ENCODE measurements at places on chromosomes 2 and 18.

- no peak for DNase-seq
These were observed 14.8 kb downstream of the STRN start for GRCh38 chr2:36951574-36951973.

- DNase-seq = no peak
These were observed 766.9 kb upstream of the ZEB2 start for GRCh38 chr2:145286716-145287275.

GRCh38 chr2:104562537-104562936 lies 291.4 kb upstream of the POU3F3 start:
- no peak for DNase-seq

DNA sequence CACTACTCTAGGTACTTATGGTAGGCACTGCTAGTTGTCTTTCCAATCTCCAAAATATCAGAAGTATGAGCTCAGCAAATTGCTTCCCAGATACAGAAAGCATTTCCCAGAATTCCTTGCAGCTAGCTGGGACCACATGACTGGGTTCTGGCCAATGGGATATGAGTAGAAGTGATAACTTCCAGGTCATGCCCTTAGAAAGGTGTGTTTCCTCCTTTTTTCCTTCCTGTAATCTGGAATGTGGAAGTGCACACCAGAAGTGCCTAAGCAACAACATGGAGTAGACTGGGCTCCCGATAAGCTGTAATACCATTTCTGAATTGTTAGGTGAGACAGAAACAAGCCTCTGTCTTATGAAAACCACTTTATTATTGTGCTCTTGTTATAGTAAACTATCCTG lies 279.8 kb downstream of the ZNF385B start:
- DNase-seq = no peak

DNA sequence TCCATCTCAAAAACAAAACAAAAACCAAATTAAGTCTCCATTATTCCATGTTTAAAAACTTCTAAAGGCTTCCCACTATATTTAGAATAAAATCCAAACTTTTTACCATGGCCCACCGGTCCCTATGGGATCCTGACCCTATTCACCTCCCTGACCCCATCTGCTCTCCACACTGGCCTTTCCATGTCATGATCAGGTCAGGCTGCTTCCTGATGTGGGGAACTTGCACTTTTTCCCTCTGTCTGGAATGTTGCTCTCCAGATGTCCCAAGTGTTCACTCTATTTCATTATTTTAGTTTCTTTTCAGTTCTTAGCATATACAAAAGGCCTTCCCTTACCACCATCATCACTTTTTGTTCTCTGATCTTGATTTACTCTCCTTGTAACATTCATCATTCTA lies 7.5 kb upstream of the MTA3 start:
- no peak for DNase-seq

GRCh38 chr2:85692039-85692645 lies 2.0 kb upstream of the GNLY start:
- DNase-seq = no peak

GRCh38 chr18:49174478-49174877 lies 223.7 kb upstream of the SMAD7 start:
- no peak for DNase-seq

- DNase-seq = no peak
These were observed 147.5 kb upstream of the TTC39C start for GRCh38 chr18:23867006-23867405.

GRCh38 chr2:164456619-164457018 lies 164.7 kb downstream of the GRB14 start:
- no peak for DNase-seq

- no peak for DNase-seq
These were observed 7.9 kb downstream of the REV1 start for GRCh38 chr2:99481941-99482340.

DNA sequence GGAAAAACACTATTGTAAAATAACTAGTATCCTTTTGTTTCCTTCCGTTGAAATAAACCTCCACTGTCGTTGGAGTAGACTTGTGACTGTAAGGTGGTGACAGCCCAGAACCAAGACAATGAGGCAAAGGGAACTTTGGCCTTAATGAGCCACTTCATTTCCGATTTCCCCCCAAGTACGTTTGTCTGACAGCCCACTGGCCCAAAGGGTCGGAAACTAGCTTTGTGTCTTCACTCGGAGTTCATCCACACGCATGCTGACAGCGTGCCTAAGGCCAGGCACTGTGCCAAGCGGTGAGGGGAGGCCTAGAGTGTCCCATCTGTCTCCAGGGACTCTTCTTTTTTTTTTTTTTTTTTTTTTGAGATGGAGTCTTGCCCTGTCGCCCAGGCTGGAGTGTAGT lies 21.0 kb downstream of the HJURP start:
- DNase-seq = no peak

- DNase-seq = no peak
These were observed 293.7 kb upstream of the RND3 start for GRCh38 chr2:150781142-150781541.

GRCh38 chr2:85523062-85523902 lies 15.7 kb upstream of the MAT2A start:
- no peak for DNase-seq

- no peak for DNase-seq
These were observed 10.0 kb upstream of the DIS3L2 start for GRCh38 chr2:231951452-231952035.

GRCh38 chr18:41504316-41504715 lies 450.7 kb upstream of the PIK3C3 start:
- no peak for DNase-seq

DNA sequence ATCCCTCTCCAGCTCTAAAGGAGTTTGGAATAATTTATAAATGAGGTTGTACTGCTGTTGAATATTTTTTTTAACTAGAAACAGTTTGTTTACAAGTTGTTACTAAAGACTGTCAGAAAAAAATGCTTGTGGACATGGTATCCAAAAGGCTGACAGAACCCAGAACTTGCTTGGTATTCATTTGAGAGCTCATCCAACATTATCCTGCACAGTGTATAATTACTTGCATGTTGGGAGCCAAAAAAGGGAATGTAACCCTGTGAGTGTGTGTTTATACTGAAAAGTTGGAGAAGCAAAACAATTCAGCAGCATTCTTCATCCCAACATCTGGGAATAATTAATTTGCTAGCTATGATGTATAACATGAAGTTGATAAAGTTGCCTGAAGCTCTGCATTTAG lies 42.1 kb upstream of the EHBP1 start:
- no peak for DNase-seq

DNA sequence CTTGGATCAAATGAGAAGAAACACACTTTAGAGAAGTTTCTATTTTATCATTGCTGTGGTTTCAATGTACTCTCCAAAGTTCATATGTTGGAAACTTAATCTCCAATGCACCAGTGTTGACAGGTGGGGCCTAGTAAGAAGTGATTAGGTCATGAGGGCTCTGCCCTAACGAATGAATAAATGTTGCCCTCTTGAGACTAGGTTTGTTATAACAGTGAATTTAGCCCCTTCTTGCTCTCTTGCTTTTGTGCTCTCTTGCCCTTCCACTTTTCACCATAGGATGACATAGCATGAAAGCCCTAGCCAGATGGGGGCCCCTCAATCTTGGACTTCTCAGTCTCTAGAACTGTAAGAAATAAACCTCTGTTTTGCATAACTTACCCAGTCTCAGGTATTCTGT lies 664.8 kb downstream of the DCC start:
- no peak for DNase-seq

Measured in CD4-positive, alpha-beta T cell treated with Interleukin-17A for 1 hour (primary cell).